ENCODE measurements at places on chromosomes 2 and 18.
A peak's percentile ranks its signal among the peaks of the same experiment; 100 is the strongest.

GRCh38 chr2:240021488-240022104, 3.5 kb downstream of the NDUFA10 start:
- peak; percentile 92 for DNase-seq

- no peak for DNase-seq
These were observed 757.4 kb downstream of the RNF144A start for GRCh38 chr2:7674606-7675005.

DNA sequence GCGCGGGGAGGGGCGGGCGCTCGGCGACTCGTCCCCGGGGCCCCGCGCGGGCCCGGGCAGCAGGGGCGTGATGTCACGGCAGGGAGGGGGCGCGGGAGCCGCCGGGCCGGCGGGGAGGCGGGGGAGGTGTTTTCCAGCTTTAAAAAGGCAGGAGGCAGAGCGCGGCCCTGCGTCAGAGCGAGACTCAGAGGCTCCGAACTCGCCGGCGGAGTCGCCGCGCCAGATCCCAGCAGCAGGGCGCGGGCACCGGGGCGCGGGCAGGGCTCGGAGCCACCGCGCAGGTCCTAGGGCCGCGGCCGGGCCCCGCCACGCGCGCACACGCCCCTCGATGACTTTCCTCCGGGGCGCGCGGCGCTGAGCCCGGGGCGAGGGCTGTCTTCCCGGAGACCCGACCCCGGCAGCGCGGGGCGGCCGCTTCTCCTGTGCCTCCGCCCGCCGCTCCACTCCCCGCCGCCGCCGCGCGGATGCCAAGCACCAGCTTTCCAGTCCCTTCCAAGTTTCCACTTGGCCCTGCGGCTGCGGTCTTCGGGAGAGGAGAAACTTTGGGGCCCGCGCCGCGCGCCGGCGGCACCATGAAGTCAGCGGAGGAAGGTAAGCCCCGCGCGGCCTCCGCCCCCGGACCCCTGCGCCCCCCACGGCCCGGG, at the start of gene NFATC1:
NFATC1 (plus strand) TSS at position 170 of the 644 bp plus-strand sequence; CDS start at position 465, 295 bp downstream.
- peak; percentile 90 for DNase-seq

DNA sequence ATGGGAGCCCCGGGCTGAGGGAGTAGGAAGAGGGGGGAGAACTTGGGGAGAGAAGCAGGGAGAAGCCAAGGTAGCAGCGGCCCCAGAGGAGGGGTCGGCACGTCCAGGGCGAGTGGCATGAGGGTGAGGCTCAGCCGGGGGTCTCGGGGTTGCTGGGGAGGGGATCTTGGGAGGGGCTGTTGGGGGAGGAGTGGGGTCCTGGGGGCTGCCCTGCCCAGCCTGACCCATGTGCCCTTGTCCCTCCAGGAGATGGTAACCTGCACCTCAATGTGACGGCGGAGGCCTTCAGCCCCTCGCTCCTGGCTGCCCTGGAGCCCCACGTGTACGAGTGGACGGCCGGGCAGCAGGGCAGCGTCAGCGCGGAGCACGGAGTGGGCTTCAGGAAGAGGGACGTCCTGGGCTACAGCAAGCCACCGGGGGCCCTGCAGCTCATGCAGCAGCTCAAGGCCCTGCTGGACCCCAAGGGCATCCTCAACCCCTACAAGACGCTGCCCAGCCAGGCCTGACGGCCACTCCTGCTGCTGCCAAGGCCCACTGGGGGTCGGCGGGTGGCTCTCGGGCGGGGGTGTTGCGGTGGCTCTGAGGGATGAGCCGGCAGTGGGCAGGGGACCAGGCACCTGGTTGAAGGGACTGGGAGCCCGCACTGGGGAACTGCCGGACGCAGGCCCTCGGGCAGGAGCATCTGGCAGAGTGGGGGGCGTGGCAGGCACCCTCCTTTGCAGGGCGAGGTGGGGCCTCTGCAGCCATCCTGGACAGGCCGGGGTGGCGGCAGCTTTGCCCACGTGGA, 9.0 kb upstream of the GAL3ST2 start:
- DNase-seq: peak; percentile 54

DNA sequence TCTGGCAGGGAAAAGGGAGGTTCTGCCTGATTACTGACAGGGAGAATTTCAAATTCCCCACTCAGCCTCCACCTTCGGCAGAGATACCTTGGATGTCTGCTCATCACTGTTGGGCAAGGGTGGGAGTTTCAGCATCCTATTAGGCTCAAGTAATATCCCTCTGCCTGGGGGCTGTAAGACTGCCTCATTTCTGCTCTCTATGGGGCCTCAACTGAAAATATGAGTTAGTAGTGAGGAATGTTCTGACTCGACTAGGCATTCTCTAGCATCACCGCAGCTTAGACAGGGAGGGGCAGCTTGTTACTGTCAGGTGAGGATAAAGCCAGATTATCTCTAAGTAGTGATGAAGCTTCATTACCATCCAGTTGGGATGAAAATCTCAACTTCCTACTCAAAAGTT, 87.7 kb upstream of the LRP1B start:
- DNase-seq: peak; percentile 84

- peak; percentile 79 for DNase-seq
These were observed 36.6 kb upstream of the TANK start for GRCh38 chr2:161123531-161124030.

DNA sequence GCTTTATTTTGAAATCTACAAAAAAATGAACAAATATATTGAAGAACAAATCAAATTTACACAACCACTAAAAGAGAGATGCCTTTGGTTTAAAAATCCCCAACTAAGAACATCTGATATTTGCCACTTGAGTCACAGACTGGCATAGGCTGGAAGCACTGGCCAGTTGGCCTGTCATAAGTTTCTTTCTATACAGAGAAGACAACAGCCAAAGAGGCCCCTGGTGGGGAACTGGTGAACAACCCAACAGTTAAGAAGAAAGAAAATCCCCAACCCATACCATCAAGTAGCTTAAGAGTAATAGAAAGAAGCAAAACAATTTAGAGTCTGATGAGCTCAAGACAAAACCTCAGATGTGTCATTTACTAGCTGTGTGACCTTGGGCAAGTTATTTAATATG, 45.5 kb downstream of the OSR1 start:
- DNase-seq: no peak

DNA sequence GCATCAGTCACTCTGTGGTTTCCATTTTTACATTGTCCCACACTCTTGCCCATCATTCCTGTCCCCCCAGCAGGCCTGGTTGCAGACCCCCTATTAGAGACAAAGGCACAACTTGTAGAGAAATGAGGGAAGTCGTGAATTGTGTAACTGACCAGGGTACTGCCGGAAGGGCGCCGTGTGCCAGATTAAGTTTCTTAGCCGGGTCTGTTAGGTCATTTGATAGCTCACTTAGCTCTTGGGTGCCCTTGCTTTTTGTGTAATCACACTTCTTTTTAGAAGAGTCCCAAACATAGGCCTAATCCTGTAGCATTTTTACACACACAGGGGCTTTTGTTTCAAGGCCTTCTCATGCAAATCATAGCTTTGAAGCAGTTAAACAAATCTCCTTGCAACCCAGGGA, 87.2 kb downstream of the CTAGE1 start:
- no peak for DNase-seq

- no peak for DNase-seq
These were observed 43.7 kb downstream of the MYO7B start for GRCh38 chr2:127579231-127579630.

DNA sequence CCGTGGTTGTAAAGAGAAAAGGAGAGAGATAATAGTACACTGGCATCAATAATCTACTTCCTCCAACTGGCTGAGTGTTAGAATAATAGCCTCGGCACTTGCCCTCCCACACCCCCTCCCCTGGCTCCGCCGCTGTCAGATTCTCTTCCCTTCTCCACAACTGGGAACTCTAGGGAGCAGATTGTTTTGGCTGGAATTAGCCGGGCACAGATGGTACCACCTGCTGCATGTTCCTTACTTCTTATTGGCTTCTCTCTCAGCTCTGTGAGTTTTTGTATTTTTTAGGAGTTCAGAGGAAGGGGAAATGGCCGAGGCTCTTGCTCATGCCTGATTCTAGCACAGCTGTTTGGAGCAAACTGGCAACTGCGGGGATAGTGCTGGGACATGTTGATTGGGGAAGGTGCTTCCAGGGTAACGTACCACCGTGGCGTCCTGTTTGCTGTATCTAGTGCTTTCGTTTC, 140.0 kb downstream of the ZEB2 start:
- no peak for DNase-seq

- DNase-seq: no peak
These were observed 827.6 kb upstream of the KLHL29 start for GRCh38 chr2:22557406-22557805.

- no peak for DNase-seq
These were observed 1598.9 kb upstream of the PIK3C3 start for GRCh38 chr18:40356168-40356567.

DNA sequence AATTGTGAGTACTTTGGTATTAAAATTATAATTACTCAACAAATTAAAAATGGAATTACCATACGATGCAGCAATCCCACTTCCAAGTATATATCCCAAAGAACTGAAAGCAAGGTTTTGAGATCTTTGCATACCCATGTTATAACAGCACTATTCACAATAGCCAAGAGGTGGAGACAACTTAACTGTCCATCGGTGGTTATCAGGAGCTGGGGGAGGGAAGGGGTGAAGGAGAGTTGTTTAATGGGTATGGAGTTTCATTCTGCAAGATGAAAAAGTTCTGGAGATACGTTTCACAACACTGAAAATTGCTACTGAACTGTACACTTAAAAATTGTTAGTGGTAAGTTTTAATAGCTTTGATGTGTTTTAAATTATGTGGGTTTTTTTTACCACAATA, 25.7 kb downstream of the RAB10 start:
- no peak for DNase-seq

DNA sequence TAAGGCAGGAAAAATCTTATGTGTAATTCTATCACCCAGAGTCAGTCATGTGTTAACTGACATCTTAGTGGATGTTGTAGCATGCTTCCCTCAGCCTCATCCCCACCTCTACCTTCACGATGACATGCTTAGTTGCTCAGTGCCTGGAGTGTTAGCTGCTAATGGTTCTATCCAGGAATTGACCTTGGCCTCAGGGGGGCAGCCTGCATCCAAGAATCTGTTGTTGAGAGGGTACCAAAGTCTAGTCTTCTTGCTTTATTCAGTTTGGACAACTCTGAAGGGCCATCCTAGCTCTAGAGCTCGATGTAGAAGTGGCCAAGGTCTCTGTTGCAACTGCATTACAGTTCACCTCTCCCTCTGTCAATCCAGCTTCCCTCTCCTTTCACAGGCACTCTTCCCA, 61.2 kb downstream of the ACYP2 start:
- DNase-seq: peak; percentile 72

DNA sequence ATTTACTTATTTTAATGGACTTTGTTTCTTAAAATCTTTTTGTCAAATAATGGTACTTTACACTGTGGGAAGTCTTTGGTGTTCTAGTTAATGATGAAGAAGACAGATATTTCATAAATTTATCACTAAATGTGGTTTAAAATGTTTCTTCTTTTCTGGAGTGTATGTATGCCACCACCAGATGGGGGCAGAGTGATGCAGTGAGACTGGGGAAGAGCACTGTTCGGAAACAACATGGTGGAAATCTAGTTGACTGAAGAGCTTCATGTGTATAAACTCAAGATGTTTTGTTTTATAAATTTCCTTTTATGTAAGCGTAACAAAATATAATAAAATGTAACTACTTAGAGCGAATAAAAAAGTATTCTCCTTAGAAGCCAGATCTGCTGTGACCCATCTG, 195.1 kb downstream of the KCNE4 start:
- no peak for DNase-seq

DNA sequence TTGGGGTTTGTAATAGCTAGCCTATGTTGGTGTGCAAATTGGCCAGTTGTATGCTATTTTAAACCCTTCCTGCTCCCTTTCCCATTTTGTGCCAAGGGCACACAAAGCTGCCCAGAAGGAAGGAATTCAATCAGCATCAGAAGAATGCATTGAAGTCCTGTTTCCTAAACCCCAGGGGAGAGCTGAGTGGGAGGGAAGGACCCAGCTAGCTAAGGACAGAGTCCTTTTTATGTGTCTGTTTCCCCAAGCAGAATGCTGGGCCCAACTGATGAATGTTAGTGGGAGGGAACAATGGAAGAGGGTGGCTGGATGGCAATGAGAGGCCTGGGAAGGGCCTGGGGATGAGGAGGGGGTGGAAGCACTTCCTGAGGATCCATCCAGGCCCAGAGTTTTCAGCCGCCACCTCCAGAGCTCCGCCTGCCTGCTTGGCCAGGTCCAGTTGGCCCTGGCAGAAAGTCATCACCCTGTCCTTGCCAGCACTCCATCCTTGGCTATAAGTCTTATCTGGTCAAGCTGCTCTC, 32.7 kb downstream of the MEX3C start:
- DNase-seq: no peak

GRCh38 chr18:58862356-58862755, 2.3 kb upstream of the ZNF532 start:
- DNase-seq: no peak
